Left ventricle myocardium superior (tissue), 1 donor: ENCODE measurements at places on chromosomes 6 and 20. TPM values are rescaled to one million over a fixed set of nuclear protein-coding genes. Genes with fewer than 3 reads are reported as not detected.

APOBEC2 gene
- total RNA-seq, result 237 TPM

DNA sequence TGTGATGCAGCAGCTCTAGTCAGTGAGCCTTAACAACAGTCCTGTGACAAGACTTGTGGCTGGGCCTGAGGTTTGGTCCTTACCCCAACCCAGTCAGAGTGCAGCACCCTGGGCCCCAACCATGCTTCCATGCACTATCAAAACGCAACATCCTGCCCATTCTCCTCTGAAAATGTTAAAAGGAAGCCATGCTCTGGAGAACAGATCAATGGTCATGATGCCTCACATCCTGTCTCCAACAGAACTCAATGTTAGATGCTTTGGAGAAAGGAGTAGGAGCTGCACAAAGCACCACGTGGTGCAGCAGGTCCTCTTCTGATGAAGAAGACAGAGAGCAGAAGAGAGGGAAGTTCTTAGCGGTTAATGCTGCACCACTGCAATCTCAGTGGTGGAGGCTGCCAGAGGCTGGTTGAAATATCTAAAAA is 41.9 kb downstream of the TRAM2 start:
- DNase-seq, result no peak

GRCh38 chr20:20499439-20499838 is 131.5 kb downstream of the INSM1 start:
- no peak for DNase-seq

GSTA3 gene
- not detected for total RNA-seq

DNA sequence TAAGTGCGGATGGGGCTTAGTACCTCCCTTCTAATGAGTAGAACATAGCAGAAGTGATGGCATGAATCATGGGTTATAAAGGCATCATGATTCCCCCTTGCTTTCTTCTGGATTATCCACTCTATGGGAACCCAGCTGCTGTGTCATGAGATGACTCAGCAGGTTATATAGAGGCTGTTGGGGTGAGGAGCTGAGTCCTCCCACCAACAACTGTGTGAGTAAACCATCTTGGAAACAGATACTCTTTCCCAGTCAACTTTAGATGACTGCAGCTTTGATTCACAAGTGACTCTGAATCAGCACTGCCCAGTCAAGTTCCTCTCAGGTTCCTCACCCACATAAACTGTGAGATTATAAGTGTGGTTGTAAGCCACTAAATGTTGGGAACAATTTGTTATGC is 46.3 kb downstream of the FAM83B start:
- no peak for DNase-seq
